ENCODE measurements at places on chromosomes 4 and X.

DNA sequence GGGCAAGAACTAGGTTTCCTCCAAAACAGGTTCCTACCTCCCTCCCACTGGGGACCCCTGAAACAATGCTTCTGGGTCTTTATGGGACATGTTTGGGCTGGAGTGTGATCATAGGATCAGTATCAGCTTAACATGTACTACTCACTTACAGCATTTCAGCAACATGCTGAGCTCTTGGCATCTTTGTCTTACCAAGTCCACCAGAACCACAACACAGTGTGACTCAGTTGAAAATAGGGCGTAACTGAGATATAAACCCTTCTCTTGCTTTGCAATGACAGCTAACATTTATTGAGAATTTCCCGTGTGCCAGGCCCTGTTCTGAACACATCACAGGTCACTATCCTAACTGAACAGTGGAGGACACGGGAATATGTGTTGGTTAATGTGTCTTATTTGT lies 218.5 kb upstream of the LNX1 start:
- no peak for DNase-seq

- DNase-seq: no peak
Measured at GRCh38 chr4:24722026-24722568, 73.3 kb upstream of the SOD3 start.

- DNase-seq: peak; percentile 13
Measured at GRCh38 chr4:88759039-88759894, 61.6 kb upstream of the NAP1L5 start.

DNA sequence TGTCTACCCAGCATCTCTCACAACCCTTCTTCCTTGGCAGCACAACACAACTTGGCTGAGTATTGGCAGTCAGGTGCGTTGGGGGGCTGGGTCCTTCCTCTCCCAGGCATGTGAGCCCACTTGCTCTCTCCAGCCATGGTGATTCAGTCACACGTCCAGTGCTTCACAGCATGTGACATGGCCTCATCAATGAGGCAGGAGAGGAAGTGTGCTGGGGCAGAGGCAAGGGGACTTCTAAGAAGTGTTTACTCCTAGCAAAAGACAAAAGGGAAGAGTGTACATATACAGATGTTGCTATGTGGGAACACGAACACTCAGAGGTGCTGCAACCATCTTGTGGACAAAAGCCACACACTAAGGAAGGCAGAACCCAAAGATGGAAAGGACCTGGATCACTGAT lies 380.8 kb downstream of the FBXW7 start:
- no peak for DNase-seq

Data from DMS153 (cell line).